Activated CD8-positive, alpha-beta memory T cell treated with anti-CD3 and anti-CD28 coated beads for 4 hours (primary cell): ENCODE measurements at places on chromosomes 1 and 21.

GRCh38 chr1:101295209-101295608 lies 58.4 kb downstream of the S1PR1 start:
- no peak for DNase-seq

GRCh38 chr1:19861034-19861433 lies 21.2 kb upstream of the OTUD3 start:
- DNase-seq, result no peak

- no peak for DNase-seq
Observed at GRCh38 chr1:247561711-247562110, 12.8 kb downstream of the GCSAML start.

DNA sequence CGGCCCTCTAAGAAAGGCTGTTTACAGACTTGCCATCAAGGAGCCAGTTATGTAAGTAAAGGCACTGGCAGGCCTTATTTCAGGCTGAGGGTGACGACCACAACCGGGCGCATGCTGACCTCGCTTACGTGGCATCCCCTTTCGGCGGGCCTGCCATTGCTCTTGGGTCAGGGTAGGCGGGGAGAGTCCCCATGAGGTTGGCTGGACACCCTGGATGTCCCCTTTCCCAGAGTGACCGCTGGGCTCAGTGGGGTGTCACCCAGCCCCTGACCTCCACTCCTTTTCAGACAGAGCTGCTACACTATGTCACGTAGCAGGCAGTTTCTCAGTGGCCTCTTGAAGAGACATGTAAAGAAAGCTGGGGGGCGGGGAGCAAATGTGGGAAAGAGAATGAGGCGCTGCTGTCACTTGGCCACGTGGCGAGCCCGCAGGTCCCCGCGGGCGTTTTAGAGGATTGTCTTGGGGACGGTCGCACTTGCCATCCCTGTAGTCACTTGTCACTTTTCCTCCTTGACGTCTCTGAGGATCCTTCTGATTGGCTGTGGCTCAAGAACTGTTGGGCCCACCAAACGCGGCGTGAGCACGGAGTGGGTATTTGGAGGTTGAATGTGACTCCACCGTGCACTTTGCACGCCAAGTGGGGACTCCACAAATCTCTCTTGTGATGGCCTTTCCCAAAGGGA lies 42.2 kb downstream of the SLC37A1 start:
- DNase-seq, result no peak

GRCh38 chr1:84711121-84711520 lies 20.9 kb upstream of the SSX2IP start:
- DNase-seq, result no peak

DNA sequence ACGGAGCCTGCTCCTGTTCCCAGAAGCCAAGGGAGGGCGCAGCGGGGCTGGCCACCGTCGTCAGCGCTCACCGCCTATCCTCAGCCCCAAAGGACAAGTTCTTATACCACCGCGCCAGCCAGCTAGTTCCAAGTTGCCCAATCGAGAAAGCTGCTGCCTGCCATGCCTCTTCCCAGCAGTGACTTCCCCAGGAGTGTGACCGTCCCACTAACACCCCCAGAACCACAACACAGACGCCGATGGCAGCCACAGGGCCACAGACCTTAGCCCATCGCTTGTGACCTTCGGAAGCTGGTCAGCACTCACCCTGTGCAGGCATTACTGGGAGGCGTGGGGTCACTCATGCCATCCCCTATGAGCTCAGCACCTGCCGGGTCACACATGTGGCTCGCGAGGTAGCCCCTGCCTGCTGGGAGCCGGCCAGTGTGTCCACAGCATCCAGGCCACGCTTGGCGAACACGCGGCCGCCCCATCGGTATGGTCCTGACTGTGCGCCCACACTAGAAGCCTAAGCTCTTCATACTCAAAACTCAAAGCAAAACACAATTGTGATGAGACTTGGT lies 20.1 kb downstream of the NADK start:
- DNase-seq, result no peak

- no peak for DNase-seq
Observed at GRCh38 chr1:20342294-20343148, 51.8 kb downstream of the VWA5B1 start.

GRCh38 chr1:234721476-234722269 lies 111.7 kb upstream of the IRF2BP2 start:
- DNase-seq, result no peak

GRCh38 chr1:178959543-178960460 lies 65.9 kb upstream of the FAM20B start:
- no peak for DNase-seq

DNA sequence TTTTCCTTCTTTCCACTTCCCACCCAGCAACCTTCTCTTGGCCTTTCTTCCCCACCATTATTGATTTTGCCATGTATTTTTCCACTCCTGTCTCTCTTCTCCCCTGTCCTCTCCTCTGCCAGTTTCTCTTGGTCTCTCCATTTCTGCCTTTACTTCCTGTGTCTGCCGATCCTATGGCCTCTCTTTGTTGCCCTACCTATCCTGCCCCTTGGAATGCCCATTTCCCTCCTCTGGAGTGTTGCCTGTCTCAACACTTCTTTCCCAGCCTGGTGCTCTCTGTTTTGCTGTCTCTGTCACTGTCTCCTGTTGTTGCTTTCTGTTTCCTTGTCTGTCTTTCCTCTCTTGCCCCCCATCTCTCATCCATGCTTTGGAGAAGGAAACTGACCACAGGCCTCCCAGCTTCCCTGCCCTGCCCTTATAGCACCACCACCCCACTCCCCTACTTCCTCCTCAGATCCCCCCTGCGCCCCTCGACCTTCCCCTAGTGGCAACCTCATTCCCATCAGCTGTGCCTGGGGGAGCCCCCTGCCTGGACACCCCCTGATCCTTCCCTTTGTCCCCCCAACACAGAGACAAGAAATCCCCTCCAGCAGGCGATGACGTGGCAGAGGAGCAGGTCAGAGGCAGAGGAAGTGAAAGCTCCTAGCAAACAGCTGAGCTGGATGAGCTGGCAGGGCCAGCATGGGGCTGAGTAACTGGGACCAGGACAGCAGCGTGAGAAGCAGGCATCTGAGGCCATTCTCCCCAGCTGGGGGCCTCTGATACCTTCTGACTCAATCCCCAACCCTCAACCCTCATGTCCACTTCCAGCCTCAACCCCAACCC lies 6.6 kb upstream of the ETV3L start:
- no peak for DNase-seq

DNA sequence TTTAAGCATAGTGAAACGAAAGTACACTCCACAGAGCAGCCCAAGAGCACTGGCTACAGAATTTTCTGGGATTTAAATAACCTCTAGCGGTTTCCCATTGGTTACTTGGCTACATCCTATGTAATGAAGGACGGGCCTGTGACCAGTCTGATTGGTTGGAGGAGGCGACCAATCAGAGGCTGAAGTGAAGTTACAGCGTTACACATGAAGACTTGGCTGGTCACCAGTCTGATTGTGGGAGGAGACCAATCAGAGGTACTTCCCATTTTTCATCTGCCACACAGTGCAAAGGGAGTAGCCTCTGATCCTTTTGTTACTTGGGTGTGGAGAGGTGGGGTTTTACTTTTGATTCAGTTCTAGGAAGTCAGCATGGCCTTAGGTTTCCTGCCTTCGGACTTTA lies 142.7 kb upstream of the SERTAD4 start:
- DNase-seq, result no peak

DNA sequence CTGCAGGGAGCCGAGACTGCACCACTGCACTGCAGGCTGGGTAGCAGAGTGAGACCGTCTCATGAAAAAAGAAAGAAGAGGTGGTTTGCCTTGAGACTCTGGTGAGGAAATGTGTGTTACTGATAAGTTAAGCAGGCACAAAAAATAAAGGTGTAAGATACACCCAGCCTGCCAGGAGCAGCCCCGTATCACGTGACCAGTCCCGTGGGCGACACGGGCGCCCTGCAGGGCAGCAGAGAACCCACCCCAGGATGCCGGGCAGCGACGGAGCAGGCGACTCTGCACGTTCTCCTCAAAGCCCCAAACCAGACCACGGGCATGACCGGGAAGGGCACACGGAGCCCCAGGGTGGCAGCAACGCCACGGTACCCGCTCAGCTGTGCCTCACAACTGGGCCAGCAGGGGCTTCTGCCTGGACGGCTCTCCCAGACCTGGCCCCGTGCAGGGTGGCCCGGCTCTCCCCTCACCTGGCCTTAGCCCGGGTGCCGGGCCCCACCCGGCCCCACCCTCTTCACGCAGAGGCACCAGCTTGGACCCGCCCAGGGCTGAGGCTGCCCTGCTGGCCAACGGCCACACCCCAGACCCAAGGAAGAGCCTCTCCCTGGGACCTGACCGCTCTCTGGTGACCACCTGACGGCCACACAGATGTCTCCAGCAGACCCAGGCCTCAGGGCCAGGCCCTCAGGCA lies 8.1 kb upstream of the TNFRSF4 start:
- DNase-seq, result no peak

DNA sequence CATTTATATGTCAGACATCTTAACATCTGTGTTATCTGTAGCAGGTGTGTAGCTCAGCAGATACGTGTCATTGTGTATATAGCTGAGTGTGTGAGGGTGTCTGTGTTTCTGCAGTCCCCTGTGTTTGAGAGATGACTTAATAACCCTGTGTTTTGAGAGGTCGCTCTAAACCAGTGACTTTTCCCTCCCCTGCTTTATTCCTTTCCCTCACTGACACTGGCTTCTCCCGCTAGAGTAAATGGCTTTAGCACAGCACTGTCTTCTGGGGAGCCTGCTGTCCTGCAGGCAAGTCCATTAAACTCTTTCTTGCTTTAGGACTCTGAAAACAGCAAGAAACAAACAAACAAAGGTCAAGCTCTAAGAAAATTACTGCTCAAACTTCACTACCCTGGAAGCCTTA lies 53.0 kb downstream of the VANGL1 start:
- DNase-seq, result no peak

- DNase-seq, result no peak
Observed at GRCh38 chr1:150410582-150411101, 46.7 kb downstream of the RPRD2 start.

DNA sequence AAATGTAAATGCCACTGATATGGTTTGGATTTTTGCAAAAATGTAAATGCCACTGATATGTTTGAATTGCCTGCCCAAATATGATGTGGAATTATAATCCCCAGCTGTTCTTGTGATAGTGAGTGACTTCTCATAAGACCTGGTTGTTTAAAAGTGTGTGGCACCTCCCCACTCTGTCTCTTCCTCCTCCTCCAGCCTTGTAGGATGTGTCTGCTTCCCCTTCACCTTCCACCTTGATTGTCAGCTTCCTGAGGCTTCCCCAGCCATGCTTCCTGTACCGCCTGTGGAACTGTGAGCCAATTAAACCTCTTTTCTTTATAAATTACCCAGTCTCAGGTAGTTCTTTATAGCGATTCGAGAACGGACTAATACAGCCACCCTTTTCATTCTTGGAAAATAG lies 1.3 kb upstream of the CCT8 start:
- no peak for DNase-seq

DNA sequence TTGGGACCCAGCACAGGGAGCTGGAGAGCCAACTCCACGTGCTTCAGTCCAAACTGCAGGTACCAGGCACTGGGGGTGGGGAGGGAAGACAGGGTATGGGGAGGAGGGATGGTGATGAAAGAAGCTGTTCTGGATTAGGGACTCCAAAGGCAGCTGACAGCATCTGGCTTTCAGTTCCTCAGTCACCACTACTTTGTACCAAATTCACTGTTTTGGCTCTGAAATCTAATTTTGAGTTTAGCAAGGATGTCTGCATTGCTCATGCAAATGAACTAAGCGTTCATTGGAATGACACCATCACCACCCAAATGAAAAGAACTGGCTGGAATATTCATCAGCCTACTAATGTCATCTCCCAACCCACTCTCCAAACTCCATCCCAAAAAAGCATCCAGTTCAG lies 8.7 kb downstream of the C1orf74 start:
- DNase-seq, result no peak

GRCh38 chr1:105636052-105636451 lies 1420.4 kb upstream of the PRMT6 start:
- DNase-seq, result no peak

DNA sequence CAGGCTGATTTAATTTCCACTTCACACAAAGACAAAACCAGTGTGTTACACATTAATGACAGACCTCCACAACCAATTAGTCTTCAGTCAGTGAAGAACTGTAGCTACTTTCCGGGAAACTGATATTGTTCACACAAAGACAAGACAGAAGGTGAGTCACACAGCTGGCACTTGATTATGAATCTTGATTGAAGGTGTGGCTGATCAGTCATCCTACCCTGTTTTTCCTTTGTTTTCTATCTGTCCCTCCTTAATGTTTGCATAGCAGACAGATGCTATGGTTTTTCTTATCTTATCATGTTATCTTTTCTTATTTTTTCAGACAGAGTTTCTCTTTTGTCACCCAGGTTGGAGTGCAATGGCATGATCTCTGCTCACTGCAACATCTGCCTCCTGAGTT lies 185.1 kb upstream of the GREM2 start:
- no peak for DNase-seq

DNA sequence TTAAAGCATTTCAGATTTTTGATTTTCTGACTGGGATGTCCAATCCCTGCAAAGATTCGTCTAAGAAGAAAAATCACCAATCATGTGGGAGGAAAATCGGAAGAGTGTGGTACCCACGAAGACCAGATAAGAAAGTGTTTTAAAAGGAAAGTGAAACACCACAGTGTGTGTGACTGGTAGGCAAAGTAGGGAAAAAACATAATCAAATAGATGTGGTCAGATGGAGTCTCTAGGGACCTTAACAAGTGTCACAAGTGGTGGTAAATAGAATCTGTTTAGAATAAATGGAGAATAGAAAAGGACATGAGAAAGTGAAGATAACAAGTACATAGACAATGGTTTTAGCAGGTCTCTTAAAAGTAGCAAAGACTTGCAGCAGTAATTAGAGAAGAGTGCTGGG lies 154.6 kb downstream of the SLC30A10 start:
- DNase-seq, result no peak

- no peak for DNase-seq
Observed at GRCh38 chr1:116457946-116458604, 85.0 kb downstream of the ATP1A1 start.

DNA sequence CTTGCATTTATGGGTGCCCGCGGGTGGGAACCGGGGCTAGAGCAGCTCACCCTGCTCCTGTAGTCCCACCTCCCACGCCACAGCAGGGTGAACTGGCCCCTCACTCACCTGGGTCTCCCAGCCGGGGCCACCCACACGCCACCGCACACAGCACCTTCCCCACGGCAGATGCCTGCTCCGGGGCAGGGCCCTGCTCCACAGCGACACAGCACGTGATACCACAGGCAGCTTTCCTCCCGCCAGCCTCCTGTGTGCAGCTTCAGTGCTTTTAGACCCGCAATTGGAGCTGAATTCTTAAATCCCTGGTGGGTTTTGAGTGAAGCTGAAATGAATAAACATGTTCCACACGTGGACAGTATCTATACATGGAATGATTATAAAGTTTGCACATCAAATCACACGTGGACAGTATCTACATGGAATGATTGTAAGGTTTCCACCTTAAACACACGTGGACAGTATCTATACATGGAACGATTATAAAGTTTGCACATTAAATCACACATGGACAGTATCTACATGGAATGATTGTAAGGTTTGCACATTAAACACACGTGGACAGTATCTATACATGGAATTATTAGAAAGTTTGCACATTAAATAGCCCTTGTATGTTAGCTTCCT lies 93.1 kb upstream of the COL6A1 start:
- no peak for DNase-seq

GRCh38 chr1:154837034-154837671 lies 32.9 kb downstream of the KCNN3 start:
- DNase-seq, result no peak
